Suppressor macrophage (primary cell): ENCODE measurements at places on chromosomes 5 and 9.

DNA sequence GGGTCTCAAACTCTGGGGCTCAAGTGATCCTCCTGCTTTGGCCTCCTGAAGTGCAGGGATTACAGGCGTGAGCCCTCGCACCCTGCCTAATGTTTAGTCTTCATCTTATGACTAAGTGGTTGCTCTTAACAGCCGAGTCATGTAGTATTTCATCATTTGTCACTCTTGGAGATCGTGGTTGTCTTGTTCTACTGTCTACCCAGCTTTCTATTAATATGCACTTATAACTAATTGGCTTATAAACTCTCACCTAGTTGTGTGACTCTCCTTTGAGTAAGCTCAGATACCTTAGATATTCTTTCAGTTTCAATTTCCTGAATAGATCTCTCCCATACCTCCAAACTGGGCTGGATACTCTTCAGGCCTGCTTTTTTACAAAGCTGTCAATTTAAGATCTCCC lies 19.9 kb downstream of the SLC44A1 start:
- no peak for DNase-seq

DNA sequence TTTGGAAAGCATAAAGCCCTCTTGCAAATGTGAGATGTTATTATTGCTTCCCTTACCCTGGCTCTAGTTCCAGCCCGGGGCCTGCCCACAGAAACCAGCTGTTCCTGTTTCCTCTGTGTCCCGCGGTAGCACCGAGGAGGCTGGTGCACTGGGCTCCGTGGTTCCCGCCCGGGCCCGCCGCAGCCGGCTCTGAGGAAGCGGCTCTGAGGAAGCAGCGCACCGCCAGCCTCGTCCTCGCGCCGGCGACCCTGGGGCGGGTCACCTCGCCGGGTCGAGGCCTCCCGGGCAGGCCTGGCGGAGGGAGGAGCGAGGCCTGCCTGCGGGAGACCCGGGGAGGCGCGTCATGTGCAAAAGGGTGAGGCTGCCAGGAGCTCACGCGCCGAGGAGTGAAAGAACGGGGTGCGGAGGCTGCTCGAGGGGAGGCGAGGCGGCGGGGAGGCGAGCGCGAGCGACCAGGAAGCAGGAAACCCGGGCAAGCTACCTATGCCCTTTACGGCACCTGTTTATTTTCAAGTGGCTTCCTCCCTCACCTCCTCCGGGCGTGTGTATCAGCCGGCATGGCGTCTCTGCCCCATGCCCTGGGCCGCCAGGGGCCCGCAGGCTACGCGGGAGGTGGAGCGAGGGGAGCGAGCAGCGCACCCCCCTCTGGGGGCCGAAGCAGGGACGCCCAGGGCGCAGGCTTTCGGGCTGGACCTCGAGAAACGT lies 61.3 kb upstream of the MEGF10 start:
- DNase-seq, result peak; percentile 84

GRCh38 chr5:105782501-105782900 lies 1888.2 kb downstream of the EFNA5 start:
- no peak for DNase-seq

- no peak for DNase-seq
Observed at GRCh38 chr5:149474198-149474597, 77.0 kb downstream of the CSNK1A1 start.

- no peak for DNase-seq
Observed at GRCh38 chr5:137190441-137190840, 308.7 kb downstream of the SPOCK1 start.

DNA sequence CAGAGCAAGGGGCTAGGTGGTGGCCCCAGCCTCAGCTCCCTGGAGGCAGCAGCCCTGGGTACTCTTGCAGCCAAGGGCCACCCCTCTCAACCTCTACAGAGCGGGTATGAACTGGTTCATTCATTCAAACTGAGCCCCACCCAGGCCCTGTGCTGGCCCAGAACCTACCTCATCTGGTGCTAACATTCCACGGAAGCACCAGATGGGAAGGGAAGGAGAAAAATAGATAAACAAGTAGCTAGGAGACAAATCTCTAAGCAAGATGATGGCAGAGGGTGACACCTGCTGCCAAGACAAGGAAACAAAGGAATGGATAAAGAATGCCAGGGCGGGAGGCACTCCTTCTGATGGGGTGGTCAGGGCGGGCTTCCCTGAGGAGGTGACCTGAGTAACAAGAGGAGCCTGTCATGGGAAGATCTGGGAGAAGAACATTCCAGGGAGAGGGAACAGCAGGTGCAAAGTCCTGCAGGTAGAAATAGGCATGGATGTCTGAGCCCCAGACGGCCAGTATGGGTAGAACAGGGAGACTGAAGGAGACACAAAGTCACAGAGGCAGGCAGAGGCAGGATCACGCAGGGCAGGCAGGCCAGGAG lies 6.1 kb downstream of the ST6GALNAC4 start:
- DNase-seq, result peak; percentile 17

DNA sequence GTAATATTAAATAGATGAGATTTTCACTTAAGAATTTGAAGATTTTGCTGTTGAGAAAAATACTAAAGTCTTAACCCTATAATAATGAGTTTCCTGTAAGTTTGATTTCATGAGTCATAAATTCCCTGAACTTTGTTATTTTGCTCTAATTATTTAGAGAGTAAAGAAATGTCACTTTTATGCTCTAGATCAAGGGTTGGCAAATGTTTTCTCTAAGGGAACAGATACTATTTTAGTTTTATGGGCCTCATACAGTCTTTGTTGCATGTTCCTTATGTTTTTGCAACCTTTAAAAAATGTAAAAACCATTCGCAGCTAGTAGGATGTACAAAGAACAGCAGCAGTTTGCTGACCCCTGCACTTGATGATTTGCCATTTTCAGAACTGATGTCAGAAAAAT lies 480 bp upstream of the TXNDC8 start:
- no peak for DNase-seq

DNA sequence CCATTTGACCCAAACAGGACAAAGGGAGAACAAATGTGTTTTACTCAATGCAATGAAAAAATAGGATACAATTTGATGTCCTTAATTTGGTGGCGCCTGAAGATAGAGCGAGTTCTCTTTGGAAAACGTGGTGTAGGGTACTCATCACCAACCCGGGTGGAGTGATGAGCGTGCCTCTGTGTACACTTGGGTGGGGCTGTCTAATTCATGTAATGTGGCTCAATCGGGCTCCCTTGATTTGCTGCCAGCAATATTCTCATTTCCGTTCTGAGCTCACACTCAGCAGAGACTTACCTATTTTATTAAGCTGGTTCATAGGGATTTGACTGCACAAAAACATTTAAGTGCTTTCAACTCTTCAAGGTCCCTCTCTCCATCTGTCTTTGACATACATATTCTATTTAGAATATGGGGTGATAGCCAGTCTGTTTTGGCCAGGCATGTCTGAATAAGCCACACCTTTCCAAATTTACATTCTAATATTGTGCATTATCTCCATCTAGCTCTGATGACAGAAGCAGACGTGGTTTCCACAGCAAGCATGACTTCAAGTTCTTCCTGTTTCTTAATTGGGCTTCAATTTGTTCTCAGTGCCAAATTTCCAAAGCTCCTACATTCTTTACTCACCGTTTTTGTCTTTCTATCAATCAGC lies 162.5 kb downstream of the IRX2 start:
- no peak for DNase-seq

GRCh38 chr9:126612326-126612812 lies 1.4 kb upstream of the LMX1B start:
- no peak for DNase-seq

GRCh38 chr9:90579181-90579580 lies 63.4 kb downstream of the DIRAS2 start:
- no peak for DNase-seq

DNA sequence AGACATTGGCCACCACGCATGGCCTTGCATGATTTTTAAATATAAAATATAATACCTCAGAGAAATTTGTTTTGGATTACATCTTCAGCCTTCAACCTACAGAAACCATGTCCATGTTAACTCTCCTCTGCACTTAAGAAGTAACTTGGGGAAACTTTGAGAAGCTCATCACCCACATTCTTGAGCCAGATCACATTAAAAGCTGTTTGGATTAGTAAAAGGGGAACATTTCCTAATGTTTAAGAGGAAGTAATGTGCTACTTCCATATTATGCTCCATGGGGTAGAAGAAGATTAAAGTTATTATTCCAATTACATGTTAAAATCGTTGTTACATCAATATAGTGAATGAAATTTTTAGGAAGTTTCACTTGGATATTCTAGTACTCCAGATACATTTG lies 10.4 kb upstream of the CEP120 start:
- DNase-seq, result peak; percentile 72

DNA sequence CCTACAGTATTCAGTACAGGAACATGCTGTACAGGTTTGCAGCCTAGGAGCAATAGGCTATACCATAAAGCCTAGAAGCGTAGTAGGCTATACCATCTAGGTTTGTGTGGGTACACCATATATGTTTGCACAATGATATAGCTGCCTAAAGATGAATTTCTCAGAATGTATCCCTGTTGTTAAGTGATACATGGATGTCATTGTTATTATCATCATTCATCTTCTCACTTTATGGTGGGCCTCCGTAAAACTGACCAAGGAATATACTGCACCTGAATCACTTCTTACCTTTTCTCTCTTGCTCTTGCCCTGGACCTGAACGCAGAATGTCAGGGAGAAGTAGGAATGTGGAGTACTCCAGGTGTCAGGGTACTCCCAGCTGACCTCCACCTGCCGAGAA lies 11.8 kb downstream of the IL12B start:
- DNase-seq, result no peak

DNA sequence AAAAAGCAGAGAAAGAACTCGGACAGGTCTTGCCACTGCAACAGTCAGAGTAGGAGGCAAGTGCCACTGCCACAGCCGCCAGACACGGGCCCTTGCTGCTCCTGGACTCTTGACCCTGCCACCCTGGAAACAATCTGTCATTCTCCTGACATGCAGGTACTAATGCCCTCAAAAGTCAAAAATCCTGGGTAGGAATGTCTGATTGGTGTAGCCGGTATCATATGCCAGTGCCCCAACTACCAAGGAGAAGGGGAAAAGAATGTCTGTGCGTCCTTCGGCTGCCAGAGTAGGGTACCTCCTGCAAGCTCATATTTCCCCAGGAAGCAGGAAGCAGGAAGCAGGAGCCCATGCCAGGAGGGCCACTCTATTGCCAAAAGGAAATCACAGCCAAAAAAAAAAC lies 30.5 kb upstream of the F2RL1 start:
- no peak for DNase-seq

- DNase-seq, result no peak
Observed at GRCh38 chr5:179764056-179764455, 29.7 kb upstream of the LTC4S start.

DNA sequence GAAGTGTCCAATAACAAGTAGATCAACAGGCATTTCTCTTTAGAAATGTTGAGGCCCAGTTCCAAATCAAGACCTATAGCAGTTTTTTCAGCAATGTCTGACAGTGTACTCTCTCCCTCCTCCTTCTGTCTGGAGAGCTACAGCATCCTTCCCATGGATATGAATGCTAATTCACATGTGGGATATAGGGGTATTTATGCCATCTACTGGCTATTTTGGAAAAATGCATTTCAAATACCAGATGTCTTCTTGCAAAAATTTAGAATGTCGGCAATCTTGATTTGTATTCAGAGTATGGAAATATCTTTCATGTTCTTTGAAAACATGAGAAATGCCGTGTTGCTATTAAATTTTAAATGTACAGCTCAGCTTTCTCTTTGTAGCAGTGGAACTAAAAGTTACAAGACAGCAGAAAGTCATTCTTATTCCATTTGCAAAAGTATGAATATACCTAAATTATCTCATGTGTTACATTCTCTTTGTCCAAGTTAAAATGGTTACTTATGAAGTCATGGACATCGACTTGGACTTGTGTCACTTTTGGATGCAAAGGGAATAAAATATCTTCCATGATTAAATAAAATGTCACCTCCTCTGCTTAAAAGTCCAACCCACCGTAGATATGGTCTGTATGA lies 647.8 kb downstream of the TAF11L14 start:
- DNase-seq, result peak; percentile 70

- peak; percentile 49 for DNase-seq
Observed at GRCh38 chr5:40025586-40025985, 600.8 kb upstream of the DAB2 start.

GRCh38 chr9:81191222-81191621 lies 498.1 kb downstream of the TLE1 start:
- DNase-seq, result no peak

GRCh38 chr9:113493203-113493520 lies 29.6 kb downstream of the RGS3 start:
- no peak for DNase-seq

GRCh38 chr5:172877466-172878260 lies 43.6 kb downstream of the ERGIC1 start:
- DNase-seq, result peak; percentile 87

DNA sequence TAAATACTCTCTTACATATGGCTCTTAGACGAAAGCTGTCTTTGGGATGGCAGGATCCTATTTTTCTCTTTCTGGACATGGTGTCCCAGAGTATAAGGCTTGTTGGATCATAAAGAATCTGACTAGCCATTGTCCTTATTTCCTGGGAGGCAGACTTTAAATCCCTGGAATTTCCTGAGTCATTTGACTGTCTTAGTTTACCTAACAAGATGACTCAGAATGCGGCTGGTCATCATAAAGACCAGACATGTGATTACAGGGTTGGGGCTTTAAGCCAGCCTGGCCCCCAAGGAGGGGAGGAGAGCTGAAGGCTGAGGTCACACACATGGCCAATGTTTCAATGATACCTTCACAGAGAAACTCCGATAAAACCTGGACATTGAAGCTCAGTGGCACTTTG lies 37.2 kb downstream of the FAM240B start:
- DNase-seq, result no peak

- DNase-seq, result no peak
Observed at GRCh38 chr5:52523701-52524100, 264.0 kb upstream of the ITGA1 start.

GRCh38 chr9:31137176-31138160 lies 1247.0 kb upstream of the ACO1 start:
- DNase-seq, result no peak

DNA sequence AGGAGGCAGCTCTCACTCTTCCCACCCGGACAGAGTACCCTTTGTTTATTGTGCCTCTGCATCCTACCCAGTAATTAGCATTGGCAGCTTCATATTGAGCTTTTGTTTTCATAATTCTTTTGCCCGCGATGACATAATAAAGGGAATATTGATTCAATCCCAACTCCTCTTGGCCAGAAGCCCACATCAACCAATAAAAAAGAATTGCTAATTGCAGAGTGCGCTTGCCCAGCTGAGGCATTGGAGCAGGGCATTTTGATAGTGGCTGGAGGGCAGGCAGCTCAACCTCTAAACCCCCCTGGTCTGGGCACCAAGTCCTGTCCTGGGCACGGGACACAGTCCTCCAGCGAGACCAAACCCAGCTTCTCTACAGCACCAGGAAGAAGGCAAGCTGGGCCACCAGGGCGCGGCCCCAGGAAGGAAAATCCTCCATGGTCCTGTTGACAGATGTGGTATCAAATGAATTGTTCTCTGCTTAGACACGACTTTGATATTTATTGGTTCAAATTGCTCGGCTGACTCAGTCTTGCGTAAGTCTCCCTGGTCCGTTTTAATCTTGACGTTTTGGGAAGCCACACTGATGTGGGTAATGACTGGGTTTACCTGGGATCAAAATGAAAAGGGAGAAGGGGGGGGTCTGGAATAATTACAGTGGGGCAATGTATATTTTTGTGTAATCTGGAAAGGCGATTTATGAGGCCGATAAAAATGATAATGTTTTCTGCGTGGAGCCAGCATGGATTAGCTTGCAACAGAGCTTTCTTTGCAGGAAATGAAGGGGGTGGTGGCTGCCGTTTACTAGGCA lies 220.7 kb upstream of the MSX2 start:
- no peak for DNase-seq
